ENCODE measurements at places on chromosomes 2 and 18. TPM values are rescaled to one million over a fixed set of nuclear protein-coding genes. Genes with fewer than 3 reads are reported as not detected.

ST6GAL2 gene
- not detected for total RNA-seq

CCDC102B gene
- 1.4 TPM for total RNA-seq

SLC5A7 gene
- total RNA-seq = not detected

RAD51AP2 gene
- total RNA-seq = not detected

DNA sequence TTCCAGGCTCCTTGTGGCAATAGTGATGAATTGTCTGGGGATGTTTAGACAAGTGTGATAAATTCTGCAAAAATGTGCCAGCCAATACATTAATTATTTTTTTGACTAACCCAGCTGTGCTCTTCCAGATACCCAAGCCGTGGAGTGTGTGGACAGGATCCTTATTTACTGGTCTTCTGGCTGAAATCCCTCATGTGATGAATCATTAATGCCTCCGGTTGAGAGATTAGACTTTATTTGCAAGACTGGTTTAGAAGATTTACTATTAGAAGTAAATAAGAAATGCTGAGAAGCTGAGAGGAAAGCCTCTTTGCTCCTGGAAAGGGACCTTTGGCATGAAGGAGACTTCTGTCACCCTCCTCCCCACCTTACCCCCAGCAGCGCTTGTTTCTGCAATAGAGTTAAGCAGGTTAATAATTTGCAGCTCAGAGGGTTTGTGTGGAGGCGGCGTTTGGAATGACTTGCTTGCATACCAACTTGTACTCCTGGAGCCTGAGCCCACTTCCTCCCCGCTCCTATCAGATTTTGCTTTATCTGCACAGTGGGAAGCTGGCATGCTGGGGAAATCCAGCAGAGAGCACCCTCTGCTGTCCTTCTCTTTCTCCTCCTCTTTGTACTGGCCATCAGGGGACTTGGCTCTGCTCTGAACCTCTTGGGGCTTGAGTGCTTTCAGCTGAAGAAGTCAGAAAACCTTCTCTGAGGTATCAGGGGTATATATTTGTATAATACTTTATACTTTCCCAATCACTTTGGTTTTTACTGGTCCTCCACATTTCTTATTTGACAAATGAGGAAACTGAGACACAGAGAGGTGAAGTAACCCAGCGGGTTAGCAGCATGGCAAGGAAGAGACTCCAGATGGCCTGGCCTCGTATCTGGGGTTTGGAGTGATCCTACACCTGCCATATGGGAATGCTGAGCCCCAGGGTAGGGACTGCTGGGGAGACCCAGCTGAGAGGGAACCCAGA is 16.3 kb downstream of the SLC3A1 start:
- no peaks in the 10 kb centered on the region for H3K27me3 ChIP-seq
- no peak overlapping the region for H3K27ac ChIP-seq
- H3K36me3 ChIP-seq = no peaks in the 10 kb centered on the region
- peaks cover 4% of the 10 kb centered on the region for H3K4me1 ChIP-seq
- no peak overlapping the region for H3K4me3 ChIP-seq

DNA sequence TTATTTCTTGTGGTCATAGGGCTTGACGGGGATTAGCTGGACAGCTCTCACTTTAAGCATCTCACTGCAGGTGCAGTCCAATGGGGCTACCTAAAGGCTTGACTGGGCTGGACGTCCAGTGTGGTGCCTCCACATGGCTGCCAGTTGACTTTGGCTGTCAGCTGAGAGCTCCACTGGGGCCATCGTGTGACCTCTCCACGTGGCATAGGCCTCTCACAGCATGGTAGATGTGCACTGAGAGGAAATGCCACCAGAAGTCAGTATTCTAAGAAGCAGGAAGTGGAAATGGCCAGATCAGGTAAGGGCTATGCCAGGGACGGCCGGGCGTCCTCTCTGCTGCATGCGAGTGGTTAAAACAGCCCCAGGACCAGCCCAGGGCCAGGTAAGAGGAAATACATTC is 105.2 kb upstream of the TWIST2 start:
- DNase-seq = no peak
- no peak overlapping the region for H3K27ac ChIP-seq
- no peaks in the 10 kb centered on the region for H3K4me1 ChIP-seq
- no peaks in the 10 kb centered on the region for H3K36me3 ChIP-seq
- no peak overlapping the region for H3K4me3 ChIP-seq

DNA sequence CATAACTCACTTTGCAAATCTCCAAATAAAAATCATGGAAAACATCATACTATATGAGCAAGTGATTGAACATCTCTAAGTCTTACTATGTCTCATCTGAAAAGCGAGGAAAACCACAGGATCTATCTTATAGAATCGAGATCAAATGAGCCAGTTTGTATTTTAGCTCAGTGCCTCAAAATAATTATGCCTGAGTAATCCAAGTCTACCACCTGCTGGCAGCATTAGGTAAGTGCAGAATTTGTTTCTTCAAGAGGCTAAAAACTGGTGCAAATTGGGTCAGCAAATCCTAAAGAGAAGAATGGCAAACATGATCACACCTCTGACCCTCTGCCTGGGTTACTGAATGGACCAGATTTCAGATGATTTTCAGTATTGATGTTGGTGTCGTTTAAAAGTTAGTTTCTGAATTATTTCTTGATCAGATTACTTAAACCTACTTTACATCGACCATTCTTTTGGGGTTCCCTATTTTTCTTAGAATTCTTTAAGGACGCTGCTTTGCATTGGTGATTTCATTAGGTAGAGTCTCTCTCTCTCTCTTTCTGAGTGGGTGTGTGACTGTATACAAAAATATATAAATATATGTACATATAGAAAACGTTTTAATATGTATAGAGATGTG is 12.7 kb upstream of the FHOD3 start:
- peaks cover 39% of the 10 kb centered on the region for H3K27me3 ChIP-seq
- H3K27ac ChIP-seq = no peak overlapping the region
- peaks cover 3% of the 10 kb centered on the region for H3K4me1 ChIP-seq

DNA sequence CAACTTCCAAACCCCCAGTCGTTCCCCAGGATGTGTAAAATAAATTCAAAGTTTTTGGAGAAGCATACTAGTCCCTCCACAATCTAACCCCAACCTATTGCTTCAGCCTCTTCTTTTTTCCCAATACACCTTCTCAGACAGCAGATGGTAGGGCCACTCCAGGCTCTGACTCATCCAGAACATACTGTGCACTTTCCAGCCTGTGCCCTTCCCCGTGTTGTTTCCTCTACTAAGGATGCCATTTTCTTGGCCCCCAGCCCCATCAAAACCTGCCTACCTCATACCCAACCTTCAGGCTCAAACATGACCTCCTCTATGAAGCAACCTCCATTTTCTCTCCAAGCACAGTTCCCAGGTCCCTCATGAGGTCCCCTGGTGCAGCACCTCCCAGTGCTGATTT is 669.3 kb downstream of the BCL11A start:
- no peaks in the 10 kb centered on the region for H3K36me3 ChIP-seq
- peak overlapping the region; percentile 40 for H3K27ac ChIP-seq

- H3K36me3 ChIP-seq = no peaks in the 10 kb centered on the region
- no peaks in the 10 kb centered on the region for H3K27me3 ChIP-seq
These were observed 32.7 kb downstream of the SPIRE1 start for GRCh38 chr18:12625241-12625640.

DNA sequence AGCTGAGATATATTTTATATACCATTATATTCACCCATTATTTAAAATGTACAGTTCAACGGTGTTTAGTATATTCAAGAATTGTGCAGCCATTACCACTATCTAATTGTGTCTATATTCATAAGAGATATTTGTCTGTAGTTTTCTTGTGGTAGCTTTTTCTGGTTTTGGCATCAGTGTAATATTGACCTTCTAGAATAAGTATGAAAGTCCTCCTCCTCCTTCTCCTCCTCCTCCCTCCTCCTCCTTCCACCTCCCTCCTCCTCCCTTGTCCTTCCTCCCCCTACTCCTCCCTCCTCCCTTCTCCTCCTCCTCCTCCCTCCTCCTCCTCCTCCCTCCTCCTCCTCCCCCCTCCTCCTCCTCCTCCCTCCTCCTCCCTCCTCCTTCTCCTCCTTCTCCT is 72.0 kb downstream of the MERTK start:
- peaks cover 11% of the 10 kb centered on the region for H3K27me3 ChIP-seq
- no peaks in the 10 kb centered on the region for H3K36me3 ChIP-seq
- DNase-seq = no peak
- no peak overlapping the region for H3K27ac ChIP-seq

DNA sequence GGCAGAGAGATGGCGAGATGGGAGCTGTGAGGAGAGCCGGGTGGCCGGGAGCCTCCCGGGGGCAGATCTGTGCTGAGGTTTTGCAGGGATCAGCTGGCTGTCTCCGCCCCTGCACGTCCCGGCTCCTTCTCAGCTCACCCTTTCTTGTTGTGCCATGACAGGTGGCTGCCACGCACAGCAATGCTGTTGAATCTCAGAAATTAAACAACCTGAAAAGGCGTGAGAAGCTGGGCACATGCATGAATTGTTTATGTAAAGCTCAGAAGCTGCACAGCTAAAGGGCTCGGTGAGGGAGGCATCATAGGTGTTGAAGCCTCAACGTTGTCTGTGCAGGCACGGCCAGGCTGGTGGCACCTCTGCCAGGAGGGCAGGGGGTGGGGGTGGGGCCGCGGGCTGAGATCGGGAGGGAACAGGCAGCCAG is 858 bp upstream of the RTP5 start:
- peaks cover 21% of the 10 kb centered on the region for H3K27me3 ChIP-seq
- H3K4me1 ChIP-seq = peaks cover 49% of the 10 kb centered on the region
- peaks cover 7% of the 10 kb centered on the region for H3K36me3 ChIP-seq
- no peak overlapping the region for H3K4me3 ChIP-seq
- DNase-seq = no peak

DNA sequence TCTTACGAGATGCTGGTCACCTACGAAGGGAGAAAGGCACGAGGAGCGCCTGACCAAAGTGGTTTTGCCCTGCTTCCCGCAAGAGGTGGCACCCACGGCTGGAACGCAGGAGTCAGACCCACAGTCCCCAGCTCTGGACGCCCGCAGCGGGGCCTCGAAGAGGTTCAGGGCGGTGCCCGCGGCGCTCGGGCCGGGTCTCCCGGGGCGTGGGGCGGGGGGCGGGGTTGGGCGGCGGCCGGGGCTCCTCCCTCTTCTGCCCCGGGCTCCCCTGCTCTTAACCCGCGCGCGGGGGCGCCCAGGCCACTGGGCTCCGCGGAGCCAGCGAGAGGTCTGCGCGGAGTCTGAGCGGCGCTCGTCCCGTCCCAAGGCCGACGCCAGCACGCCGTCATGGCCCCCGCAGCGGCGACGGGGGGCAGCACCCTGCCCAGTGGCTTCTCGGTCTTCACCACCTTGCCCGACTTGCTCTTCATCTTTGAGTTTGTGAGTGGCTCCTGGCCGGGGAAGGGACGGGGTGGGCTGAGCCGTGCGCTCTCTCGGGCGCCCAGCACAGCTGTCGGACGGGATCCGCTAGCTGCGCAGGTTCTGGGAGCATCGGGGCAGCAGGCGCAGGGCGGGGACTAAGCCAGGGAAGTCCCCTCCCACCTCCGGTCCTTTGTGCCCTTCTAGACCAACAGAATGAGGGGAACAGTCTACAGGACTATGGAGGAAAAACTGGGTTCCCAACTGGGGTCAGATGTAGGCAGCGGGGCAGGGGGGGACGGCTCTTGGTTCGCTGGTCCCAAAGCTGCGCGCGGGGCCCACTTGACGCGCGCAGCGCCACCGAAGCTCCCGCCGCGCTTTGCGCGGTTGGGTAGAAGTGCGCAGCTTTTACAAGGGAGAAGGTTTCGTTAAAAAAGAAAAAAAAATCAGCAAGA is at the start of gene MAL:
TSS of gene MAL (plus strand) at position 303 of the 914 bp plus-strand sequence. CDS start at position 388, 85 bp downstream.
- H3K36me3 ChIP-seq = peaks cover 9% of the 10 kb centered on the region
- peaks cover 69% of the 10 kb centered on the region for H3K4me1 ChIP-seq
- no peaks in the 10 kb centered on the region for H3K27me3 ChIP-seq
- peak within 1 kb of the TSS; percentile 93 for H3K27ac ChIP-seq
- peak; percentile 71 for DNase-seq
- peak within 1 kb of the TSS; percentile 96 for H3K4me3 ChIP-seq

DNA sequence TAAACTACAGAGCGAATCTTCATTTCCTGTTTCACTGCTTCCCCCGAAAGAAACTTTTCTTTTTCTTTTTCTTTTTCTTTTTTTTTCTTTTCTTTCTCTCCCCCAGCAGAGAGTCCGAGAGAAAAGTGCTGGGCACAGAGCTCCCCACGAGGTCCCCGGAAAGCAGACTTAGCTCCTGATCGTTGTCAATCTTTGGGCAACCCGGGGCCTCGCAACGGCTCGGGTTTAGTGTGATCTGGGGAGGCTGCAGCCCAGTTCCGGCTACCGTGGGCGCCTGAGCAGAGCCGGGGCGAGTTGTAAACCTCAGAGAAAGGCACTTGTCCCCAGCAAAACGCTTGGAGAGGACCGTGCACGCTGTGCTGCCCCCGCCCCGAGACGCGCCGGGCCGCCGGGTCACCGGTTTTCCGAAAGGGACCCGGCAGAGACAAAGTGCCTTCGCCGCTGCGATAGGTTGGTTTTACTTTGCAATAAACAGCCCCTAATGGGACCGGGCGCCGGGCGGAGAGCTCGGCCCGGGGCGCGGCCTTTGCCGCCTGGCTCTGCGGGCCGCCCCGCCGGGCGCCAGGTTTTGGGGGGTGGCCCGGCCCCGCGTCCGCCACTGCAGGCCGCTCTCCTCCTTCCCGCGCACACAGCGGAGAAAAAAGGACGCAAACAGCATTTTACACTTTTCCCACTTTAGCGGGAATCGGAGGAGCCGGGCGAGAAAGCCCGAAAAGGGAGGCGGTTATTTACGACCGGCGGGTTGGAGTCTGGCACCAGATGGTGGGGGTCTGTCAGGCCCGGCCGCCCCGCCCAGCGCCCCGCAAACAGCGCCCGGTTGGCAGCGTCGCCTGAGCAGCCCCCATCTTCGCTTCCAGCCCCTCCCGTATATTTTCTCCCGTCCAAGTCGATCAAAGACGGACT is 136.0 kb downstream of the INSIG2 start:
- H3K27ac ChIP-seq = peak overlapping the region; percentile 75
- peak overlapping the region; percentile 86 for H3K4me3 ChIP-seq
- no peaks in the 10 kb centered on the region for H3K36me3 ChIP-seq
- DNase-seq = peak; percentile 35
- H3K4me1 ChIP-seq = peaks cover 16% of the 10 kb centered on the region
- H3K27me3 ChIP-seq = peaks cover 71% of the 10 kb centered on the region

GRCh38 chr2:27078267-27079194 is at the start of gene EMILIN1:
Gene EMILIN1, plus strand, starts transcription at chr2:27078615. Its CDS starts 451 bp downstream, at chr2:27079066.
- H3K36me3 ChIP-seq = no peaks in the 10 kb centered on the region
- no peak for DNase-seq
- no peaks in the 10 kb centered on the region for H3K27me3 ChIP-seq
- peaks cover 38% of the 10 kb centered on the region for H3K4me1 ChIP-seq

DNA sequence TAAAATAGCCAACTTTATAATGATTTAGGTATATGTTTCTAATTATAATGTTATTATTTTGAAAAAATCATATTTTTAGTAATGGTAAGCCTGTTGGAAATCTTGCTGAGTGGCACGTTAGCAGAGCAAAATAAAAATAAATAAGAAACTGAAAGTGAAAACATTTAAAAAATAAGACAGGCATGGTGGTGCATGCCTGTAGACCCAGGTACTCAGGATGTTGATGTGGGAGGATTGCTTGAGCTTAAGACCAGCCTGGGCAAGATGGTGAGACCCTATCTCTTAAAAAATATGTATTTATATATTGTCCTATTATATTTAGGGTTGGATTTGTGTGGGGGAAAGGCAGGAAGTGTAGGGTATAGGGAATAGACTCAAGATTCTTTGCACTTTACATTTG is 15.8 kb upstream of the ANKRD12 start:
- peaks cover 56% of the 10 kb centered on the region for H3K36me3 ChIP-seq
- peak overlapping the region; percentile 42 for H3K4me3 ChIP-seq
- peaks cover 65% of the 10 kb centered on the region for H3K4me1 ChIP-seq
- H3K27me3 ChIP-seq = no peaks in the 10 kb centered on the region
- DNase-seq = no peak
- peak overlapping the region; percentile 81 for H3K27ac ChIP-seq
